ENCODE measurements at places on chromosomes 1 and 21. TPM values are rescaled to one million over a fixed set of nuclear protein-coding genes. Genes with fewer than 3 reads are reported as not detected.

- DNase-seq = no peak
Observed at GRCh38 chr1:162502928-162503327, 5.3 kb downstream of the UHMK1 start.

DNA sequence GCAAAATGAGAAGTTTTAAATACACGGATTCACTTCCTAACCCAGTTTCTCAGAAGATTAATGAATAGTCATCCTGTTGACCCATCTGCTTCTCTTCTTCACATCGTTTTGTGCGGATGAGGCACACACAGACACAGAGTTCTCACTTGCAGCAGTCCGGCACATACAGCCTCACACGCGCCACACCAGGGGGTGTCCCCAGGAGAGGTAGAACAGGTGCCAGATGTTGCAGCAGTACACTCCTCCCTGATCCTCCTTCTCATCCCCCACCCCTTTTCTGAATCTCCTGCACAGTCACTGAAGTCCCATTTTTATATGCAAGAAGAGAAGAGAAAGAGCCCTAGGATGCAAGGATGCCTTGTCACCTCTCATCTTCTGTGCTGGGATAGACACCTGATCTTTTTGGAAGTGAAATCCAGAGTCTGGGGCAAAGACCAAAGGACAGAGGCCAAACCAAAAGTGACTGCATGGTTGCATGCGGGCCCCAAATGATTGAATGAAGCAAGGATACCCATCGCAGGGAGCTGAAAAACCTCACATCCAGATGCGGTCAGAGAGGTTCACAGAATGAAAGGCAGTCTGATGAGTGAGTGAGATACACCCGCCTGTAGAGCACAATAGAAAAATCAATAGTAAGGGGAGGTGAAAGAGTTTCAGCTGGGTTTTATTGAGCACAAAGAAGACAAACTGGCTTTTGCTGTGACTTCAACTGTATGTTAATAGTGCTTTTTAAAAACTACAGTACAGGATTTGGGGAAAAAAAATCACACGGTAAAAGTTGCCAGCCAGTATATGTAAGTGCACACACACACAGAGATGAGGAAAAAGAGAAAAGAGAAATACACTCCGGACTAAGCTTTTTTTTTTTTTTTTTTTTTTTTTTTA is 28.9 kb downstream of the PBX1 start:
- no peak for DNase-seq

DNA sequence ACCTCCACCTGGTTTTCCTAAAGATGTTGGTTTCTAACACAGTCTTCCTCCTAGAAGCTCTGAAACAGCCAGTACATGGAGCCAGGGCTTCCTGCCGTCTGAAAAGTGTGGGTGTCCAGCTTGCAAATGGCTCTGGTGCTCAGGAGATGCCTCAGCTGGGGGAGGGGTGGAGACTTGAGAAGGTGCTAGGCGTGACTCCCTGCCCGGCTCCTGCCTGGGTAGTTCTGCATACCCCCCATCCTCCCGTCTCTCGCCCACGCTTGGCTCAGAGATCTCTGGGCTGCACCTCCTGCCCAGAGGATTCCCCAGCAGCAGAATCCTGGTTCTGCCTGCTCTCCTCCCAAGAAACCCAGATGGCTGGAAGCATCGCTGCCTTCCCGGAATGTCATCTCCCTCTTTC is 16.9 kb downstream of the STUM start:
- no peak for DNase-seq

DNA sequence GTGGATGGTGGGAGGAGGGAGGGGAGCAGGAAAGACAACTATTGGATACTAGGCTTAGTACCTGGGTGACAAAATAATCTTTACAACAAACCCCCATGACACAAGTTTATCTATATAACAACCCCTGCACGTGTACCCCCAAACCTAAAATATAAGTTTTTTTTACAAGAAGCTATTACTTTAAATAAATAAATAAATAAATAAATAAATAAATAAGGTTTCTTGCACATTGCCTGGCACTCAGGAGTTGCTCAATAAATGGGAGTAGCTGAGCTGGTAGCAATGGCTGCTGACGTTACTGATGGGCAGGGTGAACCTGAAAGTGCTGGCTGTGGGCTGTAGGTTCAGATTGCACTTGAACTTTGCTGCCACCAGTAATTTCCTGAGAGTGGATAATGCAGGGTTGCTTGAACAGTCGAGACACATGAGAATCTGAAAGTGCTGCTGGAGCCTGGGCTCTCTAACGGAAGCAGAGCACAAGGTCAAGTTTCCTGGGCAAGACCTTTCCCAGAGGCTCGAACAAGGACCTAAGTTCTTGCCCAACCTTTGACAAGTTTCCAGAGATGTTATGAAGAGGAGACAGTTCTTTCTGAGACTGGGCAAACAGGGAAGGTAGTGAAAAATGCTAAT is 14.8 kb upstream of the KCNE2 start:
- no peak for DNase-seq

Gene NR1I3
- total RNA-seq = 0.48 TPM

Gene SYNC
- 30.3 TPM for total RNA-seq

Measured in umbilical cord (tissue), 2 donors.